ENCODE measurements at places on chromosomes 12 and 14.

- H3K27ac ChIP-seq = no peak overlapping the region
- no peak for DNase-seq
- no peaks in the 10 kb centered on the region for H3K4me1 ChIP-seq
- no peak overlapping the region for H3K4me3 ChIP-seq
- H3K27me3 ChIP-seq = no peaks in the 10 kb centered on the region
Measured at GRCh38 chr14:79293482-79294177, 917.7 kb downstream of the DIO2 start.

GRCh38 chr12:128109236-128109635 lies 157.7 kb upstream of the TMEM132C start:
- no peak for DNase-seq
- no peaks in the 10 kb centered on the region for H3K4me1 ChIP-seq
- no peaks in the 10 kb centered on the region for H3K27me3 ChIP-seq
- no peak overlapping the region for H3K27ac ChIP-seq
- no peaks in the 10 kb centered on the region for H3K36me3 ChIP-seq
- H3K4me3 ChIP-seq = no peak overlapping the region

DNA sequence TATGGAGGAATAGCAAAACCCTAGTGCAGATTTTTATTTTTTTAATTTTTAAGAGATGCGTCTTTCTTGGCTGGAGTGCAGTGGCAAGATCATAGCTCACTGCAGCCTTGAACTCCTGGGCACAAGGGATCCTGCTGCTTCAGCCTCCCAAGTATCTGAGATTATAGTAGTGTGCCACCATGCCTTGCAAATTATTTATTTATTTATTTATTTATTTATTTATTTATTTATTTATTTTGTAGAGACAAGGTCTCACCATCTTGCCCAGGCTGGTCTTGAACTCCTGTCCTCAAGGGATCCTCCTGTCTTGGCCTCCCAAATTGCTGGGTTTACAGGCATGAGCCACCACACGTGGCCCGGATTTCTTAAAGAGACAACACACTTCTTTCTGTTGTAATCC lies 1158.8 kb downstream of the AACS start:
- DNase-seq = no peak
- H3K36me3 ChIP-seq = no peaks in the 10 kb centered on the region
- peaks cover 15% of the 10 kb centered on the region for H3K4me1 ChIP-seq
- H3K4me3 ChIP-seq = no peak overlapping the region
- H3K27me3 ChIP-seq = no peaks in the 10 kb centered on the region
- H3K27ac ChIP-seq = no peak overlapping the region

GRCh38 chr12:130617219-130617618 lies 98.9 kb downstream of the RIMBP2 start:
- H3K4me1 ChIP-seq = no peaks in the 10 kb centered on the region
- H3K27me3 ChIP-seq = no peaks in the 10 kb centered on the region
- no peak overlapping the region for H3K4me3 ChIP-seq
- no peaks in the 10 kb centered on the region for H3K36me3 ChIP-seq
- DNase-seq = no peak

DNA sequence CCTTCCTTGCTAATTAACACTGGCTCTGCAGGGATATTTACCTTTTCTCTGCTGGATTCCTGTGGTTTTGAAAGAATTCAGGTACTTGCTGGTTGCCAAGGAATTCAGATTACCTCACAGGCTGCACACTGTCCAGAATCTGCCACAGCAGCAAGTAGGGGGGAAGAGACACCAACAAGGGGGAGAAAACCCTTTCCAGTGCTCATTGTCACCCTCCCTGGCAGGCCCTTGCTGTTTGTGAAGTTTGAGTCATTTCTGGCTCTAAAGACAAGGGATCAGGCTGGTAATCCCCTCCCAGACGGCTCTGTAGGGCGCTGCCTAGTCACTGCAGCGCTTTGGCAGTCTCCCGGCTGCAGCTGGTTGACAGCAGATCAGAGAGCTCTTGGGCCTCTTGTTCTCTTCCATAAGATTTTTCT lies 50.8 kb downstream of the TTLL5 start:
- peak; percentile 79 for DNase-seq
- H3K27ac ChIP-seq = peak overlapping the region; percentile 80
- H3K27me3 ChIP-seq = no peaks in the 10 kb centered on the region
- H3K36me3 ChIP-seq = no peaks in the 10 kb centered on the region
- H3K4me1 ChIP-seq = peaks cover 17% of the 10 kb centered on the region

GRCh38 chr12:95173392-95174251 lies 43.6 kb downstream of the FGD6 start:
- H3K27ac ChIP-seq = no peak overlapping the region
- H3K4me1 ChIP-seq = peaks cover 17% of the 10 kb centered on the region
- no peaks in the 10 kb centered on the region for H3K36me3 ChIP-seq
- H3K4me3 ChIP-seq = no peak overlapping the region

GRCh38 chr12:8818526-8818925 lies 3.9 kb upstream of the A2ML1 start:
- DNase-seq = no peak
- no peaks in the 10 kb centered on the region for H3K36me3 ChIP-seq
- peaks cover under 1% of the 10 kb centered on the region for H3K27me3 ChIP-seq
- no peak overlapping the region for H3K4me3 ChIP-seq

- no peak overlapping the region for H3K4me3 ChIP-seq
- no peak for DNase-seq
- H3K27ac ChIP-seq = no peak overlapping the region
- H3K36me3 ChIP-seq = no peaks in the 10 kb centered on the region
Measured at GRCh38 chr12:121111684-121112083, 21.0 kb upstream of the P2RX7 start.

- no peak overlapping the region for H3K27ac ChIP-seq
- no peaks in the 10 kb centered on the region for H3K27me3 ChIP-seq
- H3K36me3 ChIP-seq = no peaks in the 10 kb centered on the region
- H3K4me3 ChIP-seq = no peak overlapping the region
Measured at GRCh38 chr12:47219243-47219642, 139.5 kb upstream of the AMIGO2 start.

DNA sequence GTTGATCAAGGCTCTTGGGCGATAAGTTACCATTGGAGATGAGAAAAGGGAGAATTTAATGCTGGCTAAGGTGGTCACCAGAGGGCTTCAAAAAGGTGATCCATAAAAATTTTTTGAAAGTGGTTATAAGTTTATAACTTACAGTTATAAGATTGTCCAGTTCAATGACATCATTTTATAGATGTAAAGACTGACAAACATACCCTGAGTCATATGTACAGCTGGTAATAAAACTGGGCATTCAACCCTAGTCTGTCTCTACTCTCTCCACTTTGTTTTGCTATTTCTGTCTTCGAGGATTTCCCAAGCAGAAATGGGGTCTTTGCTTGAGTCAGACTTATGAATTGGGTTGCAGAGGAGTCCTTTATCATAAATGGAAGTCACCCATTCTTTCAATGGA lies 454.0 kb downstream of the SOX5 start:
- H3K4me3 ChIP-seq = no peak overlapping the region
- H3K27me3 ChIP-seq = no peaks in the 10 kb centered on the region
- no peak overlapping the region for H3K27ac ChIP-seq
- no peak for DNase-seq
- H3K36me3 ChIP-seq = no peaks in the 10 kb centered on the region
- H3K4me1 ChIP-seq = no peaks in the 10 kb centered on the region

GRCh38 chr14:77557391-77557790 lies 58.8 kb upstream of the ISM2 start:
- no peaks in the 10 kb centered on the region for H3K27me3 ChIP-seq
- DNase-seq = no peak
- no peak overlapping the region for H3K27ac ChIP-seq
- H3K36me3 ChIP-seq = peaks cover 56% of the 10 kb centered on the region
- peaks cover 12% of the 10 kb centered on the region for H3K4me1 ChIP-seq
- H3K4me3 ChIP-seq = no peak overlapping the region

DNA sequence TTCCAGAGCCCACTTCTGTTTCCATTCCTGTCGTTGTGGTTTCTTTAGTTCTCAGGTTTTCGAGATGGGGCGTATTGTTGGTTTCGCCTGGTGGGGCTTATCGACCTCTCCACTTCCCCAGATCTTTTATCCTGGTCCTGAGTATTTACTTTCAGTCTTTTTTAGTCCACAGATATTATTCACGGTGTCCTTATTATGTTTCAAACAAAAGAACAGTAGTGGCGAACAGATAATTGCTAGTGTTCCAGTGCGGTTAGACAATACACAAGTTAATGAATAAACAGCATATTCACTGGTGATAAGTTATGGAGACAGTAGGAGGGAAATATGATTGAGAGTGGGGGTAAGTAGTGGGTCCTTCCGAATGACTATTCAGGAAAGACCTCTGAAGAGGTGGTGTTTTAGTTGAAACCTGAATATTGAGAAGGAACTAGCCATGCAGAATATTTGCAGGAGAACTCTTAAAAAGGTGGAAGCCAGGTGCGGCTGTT lies 668 bp downstream of the TMEM260 start:
- H3K4me3 ChIP-seq = peak overlapping the region; percentile 88
- no peak for DNase-seq

DNA sequence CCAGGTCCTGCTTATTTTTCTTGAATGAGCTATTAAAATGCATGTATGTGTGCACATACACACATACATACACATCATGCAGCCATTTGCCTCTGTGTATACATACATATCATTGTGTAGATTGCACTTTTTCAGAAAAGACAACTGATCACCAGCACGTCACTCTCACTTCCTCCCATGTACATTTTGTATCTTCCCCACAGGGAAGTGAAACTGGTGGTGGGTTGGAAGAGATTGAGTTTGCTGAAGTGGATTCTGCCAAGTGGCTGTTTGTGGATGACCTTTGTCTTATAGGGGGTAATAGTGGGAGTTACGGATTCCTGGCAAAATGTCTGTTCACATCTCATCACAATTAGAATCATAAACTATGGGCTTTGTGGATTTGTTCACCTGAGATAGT lies 448.6 kb downstream of the RAD51B start:
- H3K27ac ChIP-seq = no peak overlapping the region
- H3K4me3 ChIP-seq = no peak overlapping the region
- no peaks in the 10 kb centered on the region for H3K27me3 ChIP-seq
- no peaks in the 10 kb centered on the region for H3K36me3 ChIP-seq
- no peak for DNase-seq

DNA sequence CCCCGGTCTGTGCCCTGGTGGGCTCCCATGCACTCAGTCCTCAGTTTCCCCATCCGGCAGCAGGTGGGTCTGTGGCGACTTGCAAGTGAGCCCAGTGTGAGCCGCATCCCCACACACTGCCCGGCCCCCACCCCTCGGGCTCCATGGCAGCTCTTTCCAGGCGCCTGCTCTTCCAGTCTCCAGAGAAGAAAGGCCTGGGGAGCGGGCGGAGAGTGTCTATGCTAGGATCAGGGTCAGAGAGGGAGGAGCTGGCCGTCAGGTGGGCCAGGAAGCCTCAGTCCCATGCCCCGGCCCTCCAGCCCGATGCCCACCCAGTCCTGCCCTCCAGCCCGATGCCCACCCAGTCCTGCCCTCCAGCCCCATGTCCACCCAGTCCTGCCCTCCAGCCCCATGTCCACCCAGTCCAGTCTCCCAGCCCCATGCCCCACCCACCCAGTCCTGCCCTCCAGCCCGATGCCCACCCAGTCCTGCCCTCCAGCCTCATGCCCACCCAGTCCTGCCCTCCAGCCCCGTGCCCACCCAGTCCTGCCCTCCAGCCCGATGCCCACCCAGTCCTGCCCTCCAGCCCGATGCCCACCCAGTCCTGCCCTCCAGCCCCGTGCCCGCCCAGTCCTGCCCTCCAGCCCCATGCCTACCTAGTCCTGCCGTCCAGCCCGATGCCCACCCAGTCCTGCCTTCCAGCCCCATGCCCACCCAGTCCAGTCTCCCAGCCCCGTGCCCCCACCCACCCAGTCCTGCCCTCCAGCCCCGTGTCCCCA lies 49.2 kb downstream of the FBRSL1 start:
- no peaks in the 10 kb centered on the region for H3K36me3 ChIP-seq
- no peak for DNase-seq
- no peak overlapping the region for H3K27ac ChIP-seq
- H3K4me1 ChIP-seq = no peaks in the 10 kb centered on the region
- no peaks in the 10 kb centered on the region for H3K27me3 ChIP-seq
- H3K4me3 ChIP-seq = no peak overlapping the region

GRCh38 chr12:64633940-64634337 lies 23.6 kb downstream of the RASSF3 start:
- no peak overlapping the region for H3K4me3 ChIP-seq
- H3K36me3 ChIP-seq = no peaks in the 10 kb centered on the region
- peaks cover 5% of the 10 kb centered on the region for H3K4me1 ChIP-seq
- no peak overlapping the region for H3K27ac ChIP-seq
- no peaks in the 10 kb centered on the region for H3K27me3 ChIP-seq
- DNase-seq = peak; percentile 73

DNA sequence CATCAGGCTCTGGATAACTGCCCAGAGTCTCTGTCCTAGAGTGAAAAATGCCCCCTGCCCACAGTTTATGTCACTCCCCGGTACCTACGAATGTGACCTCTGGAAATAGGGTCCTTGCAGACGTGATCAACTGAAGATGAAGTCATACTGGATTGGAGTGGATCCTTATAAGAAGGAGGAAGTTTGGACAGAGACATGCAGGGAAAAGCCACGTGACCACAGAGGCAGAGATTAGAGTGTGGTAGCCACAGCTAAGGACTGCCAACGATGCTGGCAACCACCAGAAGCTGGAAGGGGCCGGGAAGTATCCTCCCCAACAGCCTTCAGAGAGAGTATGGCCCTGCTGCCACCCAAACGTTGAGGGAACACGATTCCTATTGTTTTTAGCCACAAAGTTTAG lies 101.2 kb upstream of the NCOR2 start:
- H3K27me3 ChIP-seq = no peaks in the 10 kb centered on the region
- DNase-seq = no peak
- H3K4me3 ChIP-seq = no peak overlapping the region
- no peak overlapping the region for H3K27ac ChIP-seq
- no peaks in the 10 kb centered on the region for H3K36me3 ChIP-seq
- peaks cover 17% of the 10 kb centered on the region for H3K4me1 ChIP-seq

DNA sequence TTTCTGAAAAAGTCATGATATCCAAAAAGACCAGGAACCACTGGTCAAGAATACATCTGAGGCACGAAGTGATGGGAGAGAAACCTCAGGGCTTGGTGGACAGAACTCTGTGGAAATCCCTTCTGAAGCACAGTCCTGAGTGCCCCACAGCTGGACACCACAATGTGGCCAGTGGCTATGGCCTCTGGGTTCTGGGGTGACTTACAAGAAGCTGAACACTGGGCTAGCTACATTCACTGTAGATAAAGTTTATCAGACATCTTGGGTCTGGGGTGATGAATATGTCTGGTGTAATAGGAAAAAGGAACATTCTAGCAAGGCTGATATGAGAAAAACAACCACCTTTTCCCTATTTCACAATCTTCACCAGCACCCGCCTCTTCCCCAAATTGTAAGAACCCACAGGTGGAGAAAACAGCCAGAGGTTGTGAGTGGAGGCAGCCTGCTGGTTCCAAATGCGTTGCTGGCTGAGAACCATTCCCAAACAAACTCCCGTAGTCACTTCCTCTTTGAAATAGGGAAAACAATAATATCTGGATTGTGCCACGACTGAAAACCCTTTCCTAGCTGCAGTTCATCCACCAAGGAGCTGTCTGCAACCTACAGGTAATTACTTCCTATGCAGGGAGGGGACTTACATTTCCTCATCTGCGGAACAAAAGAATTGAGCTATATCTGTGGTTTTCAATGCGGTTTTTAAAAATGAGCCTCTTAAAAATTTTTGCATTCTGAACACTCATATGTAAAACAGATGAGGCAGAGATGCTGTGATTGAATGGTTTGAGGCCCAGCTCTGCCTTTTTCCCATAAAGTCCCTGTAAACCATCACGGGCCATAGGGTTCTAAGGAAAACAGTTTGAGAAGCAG lies 193.6 kb downstream of the SLC41A2 start:
- no peaks in the 10 kb centered on the region for H3K36me3 ChIP-seq
- H3K27me3 ChIP-seq = no peaks in the 10 kb centered on the region

GRCh38 chr14:104788873-104789663 lies 6.5 kb downstream of the AKT1 start:
- H3K27me3 ChIP-seq = no peaks in the 10 kb centered on the region
- H3K27ac ChIP-seq = no peak overlapping the region
- H3K4me1 ChIP-seq = peaks cover 8% of the 10 kb centered on the region

- no peak overlapping the region for H3K27ac ChIP-seq
- peak; percentile 31 for DNase-seq
- no peak overlapping the region for H3K4me3 ChIP-seq
- H3K36me3 ChIP-seq = peaks cover 13% of the 10 kb centered on the region
Measured at GRCh38 chr12:104998423-104999346, 12.6 kb downstream of the NOPCHAP1 start.
